ENCODE measurements at places on chromosomes 13 and 19. TPM values are rescaled to one million over a fixed set of nuclear protein-coding genes. Genes with fewer than 3 reads are reported as not detected.

The CAMSAP3 gene
- total RNA-seq = 9.3 TPM

The PTGER1 gene
- total RNA-seq = 0.31 TPM

The WIZ gene
- 36.5 TPM for total RNA-seq

The COPE gene
- 220 TPM for total RNA-seq

The CPAMD8 gene
- 8.2 TPM for total RNA-seq

The NLRP11 gene
- total RNA-seq = not detected

The PODNL1 gene
- total RNA-seq = 3.4 TPM

The TEX29 gene
- not detected for total RNA-seq

The ARL11 gene
- total RNA-seq = 0.95 TPM

The LHB gene
- total RNA-seq = not detected

The PTH2 gene
- not detected for total RNA-seq
